ENCODE measurements at places on chromosomes 4 and X. TPM values are rescaled to one million over a fixed set of nuclear protein-coding genes. Genes with fewer than 3 reads are reported as not detected.

DNA sequence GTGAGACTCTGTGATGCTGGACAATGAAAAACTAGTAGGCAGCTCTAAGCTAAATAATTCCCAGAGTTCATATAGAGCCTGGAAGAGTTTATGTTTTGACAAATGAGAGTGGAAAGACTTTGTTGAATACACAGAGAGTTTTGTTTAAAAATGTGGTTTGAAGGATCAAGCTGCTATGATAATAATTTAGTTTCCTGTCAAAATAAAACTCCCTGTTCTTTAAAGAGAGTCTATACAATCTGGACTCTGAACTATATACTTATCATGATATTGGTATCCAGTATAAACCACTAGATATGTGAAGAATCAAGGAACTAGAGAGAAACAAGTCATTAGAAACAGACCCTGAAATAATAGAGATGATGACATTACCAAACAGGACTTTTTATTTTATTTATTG is 158.6 kb downstream of the C4orf33 start:
- DNase-seq = no peak

GRCh38 chr4:98861100-98861884 is 67.6 kb downstream of the EIF4E start:
- no peak for DNase-seq

DNA sequence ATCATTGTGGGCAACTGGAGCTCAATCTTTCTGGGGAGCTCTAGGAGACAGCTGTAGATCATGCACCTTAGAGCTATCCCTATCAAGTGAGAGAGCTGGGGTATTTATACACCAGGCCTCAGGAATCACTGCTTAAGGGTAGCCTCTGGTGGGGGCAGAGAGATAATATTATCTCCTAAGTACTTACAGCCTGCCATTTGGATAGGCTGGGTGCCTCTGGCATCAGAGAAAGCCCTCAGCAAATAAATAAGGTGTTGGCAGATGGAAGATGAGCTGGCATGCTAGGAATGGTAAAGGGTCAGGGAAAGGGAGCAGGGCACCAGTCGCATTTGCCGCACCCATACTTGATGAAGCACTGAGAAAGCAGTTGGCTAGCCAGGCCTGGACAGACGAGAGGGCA is 75.9 kb downstream of the HCCS start:
- DNase-seq = no peak

DNA sequence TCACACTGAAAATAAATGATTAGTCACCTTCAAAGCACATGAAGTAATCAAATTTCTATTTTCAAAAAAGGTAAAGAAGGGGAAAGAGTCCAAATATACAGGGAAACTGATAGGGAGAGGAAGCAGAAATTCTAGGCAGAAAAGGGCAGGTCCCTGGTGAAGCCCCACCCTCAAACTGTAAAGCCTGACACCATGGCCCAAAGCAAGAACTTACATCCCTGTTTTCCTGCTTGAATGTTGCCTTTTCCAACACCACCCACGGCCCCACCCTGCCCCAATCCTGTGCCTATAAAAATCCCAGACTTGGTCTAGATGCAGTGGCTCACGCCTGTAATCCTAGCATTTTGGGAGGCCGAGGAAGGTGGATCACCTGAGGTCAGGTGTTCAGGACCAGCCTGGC is 361.8 kb downstream of the PPP3CA start:
- no peak for DNase-seq

GRCh38 chr4:139740531-139741041 is 75.0 kb downstream of the MGST2 start:
- no peak for DNase-seq

- no peak for DNase-seq
Observed at GRCh38 chr4:108454227-108454626, 166.1 kb upstream of the RPL34 start.

GRCh38 chr4:17561195-17561909 is 15.6 kb upstream of the LAP3 start:
- no peak for DNase-seq

- no peak for DNase-seq
Observed at GRCh38 chr4:185640811-185641675, 105.7 kb upstream of the PDLIM3 start.

GRCh38 chr4:145873901-145874300 is 64.7 kb downstream of the ZNF827 start:
- no peak for DNase-seq

DNA sequence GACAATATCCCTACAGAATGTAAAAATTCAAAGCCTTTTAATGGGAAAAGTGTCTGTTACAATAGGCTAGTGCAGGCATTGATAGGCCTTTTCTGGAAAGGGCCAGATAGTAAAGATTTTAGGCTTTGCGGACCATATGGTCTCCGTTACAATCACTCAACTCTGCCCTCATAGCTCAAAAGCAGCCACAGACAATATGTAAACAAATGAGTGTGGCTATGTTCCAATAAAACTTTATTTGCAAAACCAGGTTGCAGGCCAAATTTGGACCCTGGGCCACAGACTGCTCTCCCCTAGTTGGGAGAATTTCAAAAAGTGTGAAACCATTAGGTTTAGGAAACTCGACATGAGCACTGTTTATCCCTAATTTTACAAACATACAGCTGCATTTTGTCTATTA is 112.2 kb downstream of the VCX3B start:
- DNase-seq = no peak

GRCh38 chr4:126899331-126899801 is 733.4 kb upstream of the INTU start:
- DNase-seq = peak; percentile 9

- no peak for DNase-seq
Observed at GRCh38 chrX:134694333-134695322, 36.4 kb upstream of the PLAC1 start.

DNA sequence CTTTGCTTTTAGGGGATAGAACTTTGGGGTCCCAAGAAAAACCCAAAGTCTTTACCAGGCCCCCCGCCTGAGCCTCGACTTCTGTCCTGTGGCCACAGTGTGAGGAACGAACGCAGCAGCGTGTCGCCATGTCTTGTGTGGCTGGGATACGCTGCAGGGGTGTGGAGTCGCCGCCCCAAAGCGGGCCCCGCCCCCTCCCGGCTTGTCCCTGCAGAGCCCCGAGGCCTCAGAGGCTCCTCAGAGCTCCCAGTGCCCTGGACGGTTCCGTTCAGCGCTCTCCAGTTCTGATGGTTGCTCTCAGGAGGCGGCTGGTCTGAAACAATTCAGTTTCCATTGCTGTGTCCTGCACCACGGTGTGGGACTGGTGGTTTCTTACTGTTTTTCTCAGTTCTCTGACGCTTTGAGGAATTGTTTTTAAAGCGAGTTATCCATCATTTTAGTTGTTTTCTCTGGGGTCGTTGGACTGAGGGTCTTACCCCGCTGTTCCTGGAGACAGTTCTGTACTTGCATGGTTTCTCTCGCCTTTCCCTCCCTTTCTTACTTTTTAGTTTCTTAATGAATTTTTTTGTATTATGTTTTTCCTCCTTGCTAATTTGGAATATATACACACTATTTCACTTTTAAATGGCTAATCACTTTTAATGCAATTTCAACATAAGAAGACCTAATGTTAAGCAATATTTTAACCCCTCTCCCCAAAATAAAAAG is 1.6 kb upstream of the IDUA start:
- DNase-seq = no peak

STK26 gene
- total RNA-seq = 0.11 TPM

SCML2 gene
- total RNA-seq = 10.7 TPM

GDPD2 gene
- not detected for total RNA-seq

CLGN gene
- total RNA-seq = 3.6 TPM

Measured in SJSA1 (cell line).